Tibial nerve (tissue), 4 donors: ENCODE measurements at places on chromosomes 3 and 15. TPM values are rescaled to one million over a fixed set of nuclear protein-coding genes. Genes with fewer than 3 reads are reported as not detected.

- no peak overlapping the region for H3K4me3 ChIP-seq
- H3K27ac ChIP-seq, result no peak overlapping the region
These were observed 4.1 kb downstream of the EFCAB12 start for GRCh38 chr3:129424185-129424841.

- H3K4me3 ChIP-seq, result no peak overlapping the region
- H3K36me3 ChIP-seq, result no peaks in the 10 kb centered on the region
- no peak overlapping the region for H3K27ac ChIP-seq
- no peaks in the 10 kb centered on the region for H3K4me1 ChIP-seq
- DNase-seq, result no peak
These were observed 10.6 kb downstream of the ZIC1 start for GRCh38 chr3:147419781-147420224.

DNA sequence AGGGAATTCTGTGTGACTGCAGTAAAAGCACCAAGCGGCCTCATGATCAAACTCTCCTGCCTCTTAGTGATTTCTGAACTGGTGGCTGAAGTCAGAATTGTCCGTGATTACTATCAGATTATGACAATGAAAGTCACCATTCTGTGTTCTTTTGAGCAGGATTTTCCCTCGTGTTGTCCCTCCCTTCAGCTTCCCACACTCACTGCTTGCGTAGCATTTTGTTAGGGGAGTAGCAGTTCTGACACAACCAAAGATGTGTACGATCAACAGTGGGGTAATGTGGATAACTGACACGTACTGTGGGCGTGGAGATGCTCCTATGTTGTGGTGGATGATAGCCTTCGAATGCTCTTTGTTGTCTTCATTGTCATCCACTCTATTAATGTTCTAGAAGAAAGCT, 67.8 kb upstream of the ICE2 start:
- no peak for DNase-seq
- no peaks in the 10 kb centered on the region for H3K36me3 ChIP-seq
- no peaks in the 10 kb centered on the region for H3K27me3 ChIP-seq
- H3K4me1 ChIP-seq, result peaks cover 13% of the 10 kb centered on the region
- H3K27ac ChIP-seq, result no peak overlapping the region

DNA sequence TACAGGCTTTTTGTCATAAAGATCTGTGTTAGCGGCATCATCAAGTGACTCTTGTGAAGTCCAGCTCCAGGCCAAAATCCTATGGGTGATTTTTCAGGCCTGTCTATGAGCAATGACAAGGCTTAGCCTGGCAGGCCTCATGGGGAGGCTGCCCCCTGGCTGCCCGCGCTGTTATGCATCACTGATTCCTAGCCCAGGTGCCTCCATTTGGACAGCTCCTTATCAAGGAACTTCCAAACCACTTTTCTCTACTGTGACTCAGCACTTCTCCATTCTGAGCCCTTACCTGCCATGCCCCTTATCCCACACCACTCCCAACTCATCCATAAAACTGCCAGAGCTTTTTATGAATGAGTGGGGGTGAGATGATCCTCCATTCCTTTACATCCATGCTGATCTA, 91.5 kb upstream of the C3orf80 start:
- H3K36me3 ChIP-seq, result no peaks in the 10 kb centered on the region
- no peaks in the 10 kb centered on the region for H3K4me1 ChIP-seq
- DNase-seq, result no peak

MEGF11 gene
- total RNA-seq, result 4.7 TPM

GRCh38 chr3:46231323-46231722, 10.9 kb upstream of the CCR3 start:
- H3K4me1 ChIP-seq, result no peaks in the 10 kb centered on the region
- H3K27ac ChIP-seq, result no peak overlapping the region
- DNase-seq, result no peak
- H3K36me3 ChIP-seq, result no peaks in the 10 kb centered on the region
- H3K27me3 ChIP-seq, result no peaks in the 10 kb centered on the region
